ENCODE measurements at places on chromosomes 2 and 18.

GRCh38 chr2:216216951-216217903 is 108.1 kb downstream of the XRCC5 start:
- no peak for DNase-seq

GRCh38 chr2:166572937-166573336 is 78.9 kb upstream of the SCN7A start:
- DNase-seq = no peak

DNA sequence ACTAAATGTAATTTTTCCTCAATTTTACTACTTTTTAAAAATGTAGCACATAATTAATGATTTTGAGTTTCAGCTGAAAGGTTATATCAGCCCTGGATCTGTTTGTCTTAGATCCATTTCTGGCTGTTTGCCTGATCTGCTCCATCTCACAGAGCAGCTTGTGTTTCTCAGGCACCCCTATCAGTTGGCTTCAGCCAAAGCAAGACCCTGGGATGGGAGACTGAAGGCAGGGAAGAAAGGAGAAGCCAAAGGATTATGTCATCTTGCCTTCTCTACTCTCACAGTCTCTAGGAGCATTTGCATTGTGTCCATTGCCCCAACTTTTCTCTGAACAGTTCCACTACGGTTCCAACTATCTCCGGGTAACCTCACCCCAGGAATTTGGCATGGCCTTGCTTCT is 110.5 kb downstream of the CCDC148 start:
- no peak for DNase-seq

GRCh38 chr2:223034221-223034975 is 17.6 kb upstream of the KCNE4 start:
- DNase-seq = no peak

DNA sequence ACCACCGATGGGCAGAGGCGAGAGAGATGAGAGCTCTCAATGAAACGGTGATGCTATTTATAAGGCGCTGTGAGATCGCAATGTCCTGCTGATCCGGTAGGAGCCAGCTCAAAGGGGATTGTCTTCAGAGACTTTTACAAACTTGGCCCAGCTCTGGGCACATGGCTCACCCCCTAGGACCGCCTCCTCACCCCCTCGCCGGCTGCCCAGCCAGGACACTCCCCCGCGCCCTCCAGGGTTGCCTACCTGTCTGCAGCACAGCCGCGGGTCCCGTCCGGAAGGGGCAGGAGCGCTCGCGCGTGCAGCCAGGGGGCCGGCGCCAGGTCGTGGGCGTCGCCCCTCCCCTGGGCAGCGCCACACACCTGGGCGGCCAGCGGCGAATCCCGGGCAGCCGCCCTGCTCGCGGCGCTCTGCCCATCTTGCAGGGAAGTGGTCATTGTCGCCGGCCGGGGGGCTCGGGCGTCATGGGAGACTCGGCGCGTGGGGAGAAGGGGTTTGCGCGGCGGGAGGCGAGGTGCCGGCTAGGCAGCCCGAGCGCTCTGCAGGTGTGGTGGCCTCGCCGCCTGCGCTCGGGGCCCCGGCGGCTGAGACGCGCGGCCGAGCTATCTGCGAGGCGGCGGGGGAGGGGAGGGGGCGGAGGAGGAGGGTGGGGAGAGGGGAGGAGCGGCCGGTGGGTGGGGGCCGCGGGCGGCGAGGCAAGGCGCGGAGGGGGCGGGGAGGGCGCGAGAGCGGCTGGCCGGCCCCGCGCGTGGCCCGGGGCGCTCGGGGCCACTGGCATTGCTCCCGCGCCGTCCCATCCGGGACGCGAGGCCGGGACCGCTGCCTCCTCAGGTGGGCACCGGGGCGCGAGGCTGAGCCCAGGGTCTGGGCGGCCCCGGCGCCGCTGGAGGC is at the start of gene GRB14:
GRB14 (minus strand) TSS at position 610 of the 891 bp plus-strand sequence; CDS start at position 437, 173 bp downstream.
- DNase-seq = no peak

- no peak for DNase-seq
These were observed 49.1 kb downstream of the KCNF1 start for GRCh38 chr2:10960606-10961489.

- DNase-seq = no peak
These were observed at the start of gene PTPRN for GRCh38 chr2:219309278-219309677. Gene PTPRN (minus strand): TSS chr2:219309401. CDS start chr2:219309332, 69 bp downstream.

DNA sequence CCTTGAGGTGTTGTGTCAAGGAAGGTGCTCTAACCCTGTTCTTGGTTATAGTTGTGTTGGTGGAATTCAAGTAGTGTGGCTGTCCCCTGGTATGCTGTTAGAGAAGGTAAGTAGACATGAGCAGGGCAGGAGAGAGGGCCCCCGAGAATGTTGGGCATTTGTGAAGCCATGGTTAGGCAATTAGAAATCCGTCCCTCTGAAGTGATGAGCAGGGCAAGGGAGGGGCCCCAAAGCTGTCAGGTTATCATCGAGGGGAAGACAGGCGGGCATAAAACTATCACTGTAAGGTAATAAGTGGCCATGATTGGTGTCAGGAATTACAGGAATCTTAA is 5.2 kb downstream of the XRCC5 start:
- DNase-seq = no peak

DNA sequence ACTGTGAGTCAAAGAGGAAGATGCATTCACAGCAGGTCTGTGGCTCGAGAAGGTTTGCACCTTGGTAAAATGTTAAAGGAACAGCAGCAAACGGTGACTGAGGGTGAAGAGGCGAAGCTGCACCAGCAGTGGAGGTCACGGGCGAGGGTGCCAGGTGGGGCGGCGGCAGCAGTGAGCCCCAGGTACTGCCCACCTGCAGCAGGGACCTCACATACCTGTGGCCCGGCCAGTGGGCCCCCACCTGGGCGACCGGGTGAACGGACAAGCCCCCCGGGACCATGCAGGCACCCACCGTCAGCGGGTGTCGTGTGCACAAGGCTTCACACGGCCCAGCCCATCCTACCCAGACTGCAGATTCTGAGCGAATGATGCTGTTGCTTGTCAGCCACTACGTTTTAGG is 23.6 kb upstream of the KCNG2 start:
- no peak for DNase-seq

GRCh38 chr18:64134044-64134747 is 14.7 kb downstream of the LINC00305 start:
- DNase-seq = no peak

DNA sequence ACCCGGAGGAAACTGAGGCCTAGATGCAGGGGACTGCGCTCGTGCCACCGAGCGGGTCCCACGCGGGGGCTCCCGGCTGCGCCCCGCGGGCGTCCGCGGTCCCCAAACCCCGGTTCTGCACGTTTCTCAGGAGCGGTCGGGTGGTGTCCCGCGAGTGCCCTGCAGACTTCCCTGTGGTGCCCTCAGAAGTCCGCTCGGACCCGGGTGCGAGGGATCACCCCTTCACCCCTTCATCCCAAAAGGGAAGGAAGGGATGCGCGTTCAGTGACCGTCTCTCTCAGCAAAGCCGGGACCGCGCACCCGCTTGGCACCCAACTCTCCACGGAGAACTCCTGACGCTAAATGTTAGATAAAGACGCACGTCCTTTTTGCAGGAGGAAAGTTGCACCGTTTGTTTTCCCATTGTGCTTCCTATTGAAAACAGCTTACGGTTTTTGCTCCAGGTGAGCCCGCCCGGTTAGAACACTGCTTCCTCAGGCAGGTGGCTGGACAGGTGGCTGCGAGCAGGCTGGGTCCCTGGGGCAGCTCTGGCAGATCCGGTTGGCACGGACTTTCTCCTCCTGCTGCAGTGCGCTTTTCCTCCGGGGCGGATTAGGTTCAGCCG is 779 bp downstream of the DGKD start:
- no peak for DNase-seq

- no peak for DNase-seq
These were observed 96.7 kb downstream of the ZNF385B start for GRCh38 chr2:179764710-179765109.

DNA sequence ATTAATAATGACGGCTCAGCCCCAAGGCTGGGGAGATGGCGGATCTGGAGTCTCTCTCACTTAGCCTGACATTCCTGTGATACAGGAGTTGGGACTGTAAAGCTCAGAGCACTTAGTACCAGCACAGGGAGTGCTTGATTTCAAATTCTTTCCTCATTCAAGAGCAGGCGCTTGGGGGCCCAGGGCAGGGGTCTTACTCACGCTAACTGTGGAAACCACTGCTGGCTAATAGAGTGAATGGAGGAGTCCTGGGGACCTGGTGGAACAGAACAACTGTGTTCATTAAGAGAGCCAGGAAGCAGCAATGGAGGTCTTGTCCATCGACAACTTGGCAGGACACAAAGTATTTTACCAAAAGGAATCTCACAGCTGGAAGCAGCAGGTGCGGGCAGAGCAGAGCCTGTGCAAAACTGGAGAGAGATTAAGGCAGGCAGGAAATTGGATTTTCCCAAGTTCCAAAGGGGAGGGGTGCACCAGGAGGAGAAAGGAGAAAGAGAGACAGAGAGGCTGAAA is 358.9 kb downstream of the TNS1 start:
- DNase-seq = no peak

DNA sequence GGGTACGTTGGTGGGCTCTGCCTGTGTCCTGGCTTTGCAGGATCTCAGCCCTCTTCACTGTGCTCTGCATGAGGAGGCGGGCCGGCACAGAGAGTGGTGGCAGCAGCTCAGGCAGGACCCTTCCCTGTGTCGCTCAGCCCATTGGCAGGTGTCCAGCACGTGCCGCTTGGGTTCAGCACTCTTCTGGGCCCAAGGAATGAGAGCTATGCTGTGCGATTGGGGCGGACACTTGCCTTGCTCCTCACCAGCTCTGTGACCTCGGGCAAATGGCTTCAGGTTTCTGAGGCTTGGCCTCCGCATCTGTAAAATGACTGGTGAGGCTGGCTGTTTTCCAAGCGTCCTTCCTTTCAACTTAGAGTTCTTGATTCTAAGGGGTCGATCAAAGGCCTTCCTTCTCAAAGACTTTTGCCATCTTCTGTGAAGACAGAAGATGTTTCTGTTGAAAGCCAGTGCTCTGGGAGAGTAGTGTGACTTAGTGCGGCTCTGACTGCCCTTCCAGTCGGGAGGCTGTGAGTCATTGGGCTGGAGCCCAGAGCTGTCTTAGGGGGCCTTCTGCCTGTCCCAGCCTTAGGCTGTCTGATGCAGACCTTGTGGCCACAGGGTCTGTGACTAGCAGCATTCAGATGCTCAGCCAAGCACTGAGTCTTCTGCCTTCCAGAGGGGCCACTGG is 35.6 kb downstream of the GLI2 start:
- no peak for DNase-seq

DNA sequence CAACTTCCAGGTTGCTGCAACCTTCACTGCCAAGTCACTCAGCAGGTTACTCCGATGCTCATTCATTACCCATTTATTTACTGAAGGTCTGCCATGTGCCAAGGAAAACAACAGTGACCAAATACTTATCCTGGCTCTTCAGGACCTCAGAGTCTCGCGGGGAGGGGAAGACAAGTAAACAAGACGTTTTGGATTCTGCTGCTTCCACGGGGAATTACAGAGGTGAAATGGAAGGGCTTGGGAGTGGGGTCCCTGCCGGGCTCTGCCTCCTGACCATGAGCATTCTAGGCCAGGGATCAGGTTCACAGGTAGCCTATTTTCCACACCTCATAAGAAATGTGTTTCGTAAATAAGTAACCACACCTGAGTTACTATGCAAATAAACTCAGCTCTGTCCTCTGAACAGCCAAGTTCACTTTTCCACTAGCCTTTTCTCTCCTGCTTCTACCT is 68.1 kb downstream of the CLHC1 start:
- no peak for DNase-seq

DNA sequence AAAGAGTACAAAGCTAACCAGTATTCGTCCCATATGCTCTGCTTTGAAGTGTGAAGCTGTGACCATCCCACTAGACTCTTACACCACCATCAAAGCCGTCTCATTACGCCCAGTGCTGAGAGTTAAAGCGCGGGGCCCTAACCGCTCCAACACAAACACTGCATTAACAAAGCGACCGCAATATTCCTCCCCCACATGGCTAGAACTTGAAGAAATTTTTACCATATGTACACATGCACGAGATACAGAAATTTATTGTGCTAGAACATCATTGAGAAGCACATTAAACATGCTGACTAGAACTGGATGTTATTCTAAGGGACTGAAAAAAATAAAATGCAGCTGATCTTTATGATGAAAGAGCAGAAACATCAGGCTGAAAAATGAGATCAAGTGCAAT is 20.5 kb downstream of the FTCDNL1 start:
- no peak for DNase-seq

- no peak for DNase-seq
These were observed 223.6 kb upstream of the EPAS1 start for GRCh38 chr2:46073540-46074046.

- DNase-seq = no peak
These were observed 293.0 kb upstream of the HS6ST1 start for GRCh38 chr2:128611421-128612320.

GRCh38 chr18:59054496-59055287 is 85.0 kb upstream of the SEC11C start:
- DNase-seq = no peak

DNA sequence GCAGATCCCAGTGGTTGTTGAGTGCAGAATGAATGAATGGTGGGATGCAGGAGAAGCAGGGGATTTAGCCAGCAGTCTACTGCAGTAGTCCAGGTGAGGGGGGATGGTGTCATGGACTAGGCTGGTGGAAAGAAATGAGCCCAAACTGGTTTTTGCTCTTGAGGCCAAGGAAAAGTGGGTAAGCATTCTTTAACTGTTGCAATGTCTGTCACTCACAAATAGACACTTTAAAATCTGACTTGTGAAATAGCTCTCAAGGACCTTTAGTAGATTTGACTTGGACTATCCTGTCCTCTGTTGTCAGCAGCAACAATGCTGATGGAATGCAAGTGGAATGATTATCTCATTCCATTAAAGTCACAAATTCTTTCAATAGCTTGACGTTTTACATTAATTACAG is 37.5 kb upstream of the STK17B start:
- DNase-seq = no peak

DNA sequence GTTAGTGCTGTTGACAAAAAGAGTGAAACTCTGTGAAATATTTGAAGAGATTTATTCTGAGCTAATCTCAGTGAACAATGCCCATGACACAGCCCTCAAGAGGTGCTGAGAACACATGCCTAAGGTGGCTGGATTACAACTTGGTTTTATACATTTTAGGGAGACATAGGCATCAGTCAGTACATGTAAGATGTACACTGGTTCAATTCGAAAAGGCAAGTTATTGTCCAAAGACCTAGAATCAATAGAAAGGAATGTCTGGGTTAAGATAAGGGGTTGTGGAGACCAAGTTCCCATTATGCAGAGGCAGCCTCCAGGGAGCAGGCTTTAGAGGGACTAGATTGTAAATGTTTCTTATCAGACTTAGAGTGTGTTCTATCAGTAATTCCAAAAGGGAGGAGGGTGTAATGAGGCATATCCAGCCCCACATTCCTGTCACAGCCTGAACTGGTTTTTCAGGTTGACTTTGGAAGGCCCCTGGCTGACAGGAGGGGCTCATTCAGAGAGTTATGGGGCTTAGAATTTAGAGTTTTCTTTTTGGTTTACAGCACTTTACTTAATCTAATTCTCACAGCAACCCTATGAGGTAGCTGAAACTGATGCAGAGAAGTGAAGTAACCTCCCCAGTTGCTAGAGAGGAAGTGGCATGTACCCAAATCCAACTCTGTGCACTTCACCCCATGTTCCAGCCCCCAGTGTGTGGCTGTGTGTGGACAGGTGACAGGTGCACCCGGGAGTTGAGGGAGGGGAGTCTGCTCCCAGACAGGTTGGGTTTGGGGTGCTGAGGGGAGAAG is 28.3 kb upstream of the ASAP2 start:
- DNase-seq = no peak

GRCh38 chr2:170162271-170162632 is 15.7 kb upstream of the MYO3B start:
- no peak for DNase-seq

- DNase-seq = no peak
These were observed 475.6 kb upstream of the TNP1 start for GRCh38 chr2:217335341-217335966.

- no peak for DNase-seq
These were observed 15.3 kb upstream of the ACOXL start for GRCh38 chr2:110716959-110717645.

- DNase-seq = no peak
These were observed 87.3 kb downstream of the ACOXL start for GRCh38 chr2:110819711-110820110.
